ENCODE measurements at places on chromosomes 16 and 17. TPM values are rescaled to one million over a fixed set of nuclear protein-coding genes. Genes with fewer than 3 reads are reported as not detected.
A peak's percentile ranks its signal among the peaks of the same experiment; 100 is the strongest.

- H3K4me1 ChIP-seq, result peaks cover 7% of the 10 kb centered on the region
- DNase-seq, result no peak
- no peaks in the 10 kb centered on the region for H3K27me3 ChIP-seq
- no peak overlapping the region for H3K27ac ChIP-seq
Measured at GRCh38 chr17:59830007-59830630, 62.6 kb downstream of the TUBD1 start.

- H3K27ac ChIP-seq, result no peak overlapping the region
- H3K27me3 ChIP-seq, result no peaks in the 10 kb centered on the region
- H3K4me3 ChIP-seq, result no peak overlapping the region
- peaks cover 5% of the 10 kb centered on the region for H3K4me1 ChIP-seq
- peak; percentile 69 for DNase-seq
Measured at GRCh38 chr17:67386965-67387551, 10.0 kb downstream of the PITPNC1 start.

DNA sequence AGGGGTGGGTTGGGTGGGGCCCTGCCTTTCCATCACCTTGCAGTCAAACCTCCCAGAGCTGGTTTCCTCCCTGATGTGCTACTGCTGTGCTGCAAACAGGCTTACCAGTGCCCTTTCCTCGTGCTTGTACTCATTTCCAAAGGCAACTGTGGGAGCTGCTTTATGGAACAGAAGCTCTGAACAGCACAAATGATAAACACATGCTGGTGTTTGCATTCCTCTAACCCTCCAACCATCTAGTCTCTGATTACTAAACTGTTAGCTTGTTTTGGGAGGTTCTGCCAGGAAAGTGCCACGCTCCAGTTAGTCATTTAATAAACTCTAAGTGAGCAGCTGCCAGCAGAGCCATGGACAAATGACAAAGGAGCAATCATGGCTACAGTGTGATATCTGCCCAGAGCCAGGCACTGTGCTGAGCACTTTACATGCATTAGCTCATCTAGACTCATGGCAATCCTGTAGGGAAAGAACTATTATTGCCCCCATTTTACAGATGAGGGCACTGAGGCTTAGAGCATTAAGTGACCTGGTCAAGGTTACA is 110.4 kb downstream of the VAT1L start:
- no peaks in the 10 kb centered on the region for H3K4me1 ChIP-seq
- H3K4me3 ChIP-seq, result no peak overlapping the region
- no peaks in the 10 kb centered on the region for H3K27me3 ChIP-seq
- no peak overlapping the region for H3K27ac ChIP-seq
- no peak for DNase-seq

GRCh38 chr16:72092832-72093447 is 480 bp downstream of the TXNL4B start:
- H3K4me1 ChIP-seq, result peaks cover 23% of the 10 kb centered on the region
- no peaks in the 10 kb centered on the region for H3K36me3 ChIP-seq
- H3K4me3 ChIP-seq, result peak overlapping the region; percentile 78
- H3K27me3 ChIP-seq, result no peaks in the 10 kb centered on the region
- peak overlapping the region; percentile 91 for H3K27ac ChIP-seq

- H3K4me1 ChIP-seq, result peaks cover 55% of the 10 kb centered on the region
- peak overlapping the region; percentile 90 for H3K27ac ChIP-seq
- H3K4me3 ChIP-seq, result no peak overlapping the region
- DNase-seq, result peak; percentile 90
Measured at GRCh38 chr17:73308017-73308823, 3.6 kb downstream of the CDC42EP4 start.

GRCh38 chr16:9260666-9261065 is 169.2 kb downstream of the HAPSTR1 start:
- no peaks in the 10 kb centered on the region for H3K27me3 ChIP-seq
- no peak overlapping the region for H3K27ac ChIP-seq
- H3K4me1 ChIP-seq, result peaks cover 9% of the 10 kb centered on the region
- no peak overlapping the region for H3K4me3 ChIP-seq
- DNase-seq, result peak; percentile 16

- no peaks in the 10 kb centered on the region for H3K36me3 ChIP-seq
- no peak for DNase-seq
- no peak overlapping the region for H3K4me3 ChIP-seq
Measured at GRCh38 chr16:17780181-17780580, 309.4 kb upstream of the XYLT1 start.

DNA sequence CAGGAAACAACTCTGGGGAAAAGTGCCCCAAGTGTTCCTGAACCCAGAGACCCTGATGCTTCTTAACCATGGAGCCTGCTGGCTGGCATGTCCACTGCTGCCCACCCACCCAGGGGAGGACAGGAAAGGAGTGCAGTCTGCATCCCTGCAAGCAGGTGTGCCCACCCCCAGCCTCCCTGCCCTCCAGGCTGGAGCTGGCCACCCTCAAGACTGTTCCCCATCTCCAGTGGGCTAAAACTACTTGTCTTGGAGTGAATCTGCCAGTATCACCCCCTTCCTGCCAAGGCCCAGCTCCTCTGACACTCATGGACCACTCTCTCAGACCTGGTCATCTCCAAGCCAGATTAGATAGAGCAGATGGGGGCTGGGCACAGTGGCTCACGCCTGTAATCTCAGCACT is 29.8 kb downstream of the ARHGAP27 start:
- no peaks in the 10 kb centered on the region for H3K4me1 ChIP-seq
- H3K36me3 ChIP-seq, result no peaks in the 10 kb centered on the region
- H3K27me3 ChIP-seq, result no peaks in the 10 kb centered on the region
- no peak overlapping the region for H3K27ac ChIP-seq

The NT5M gene
- total RNA-seq, result 33.5 TPM

Measured in testis (tissue), 5 donors.